ENCODE measurements at places on chromosomes 12 and 14. TPM values are rescaled to one million over a fixed set of nuclear protein-coding genes. Genes with fewer than 3 reads are reported as not detected.

The ARHGEF40 gene
- 7.7 TPM for total RNA-seq

The HOXC12 gene
- not detected for total RNA-seq

The SLC10A1 gene
- not detected for total RNA-seq

The RFLNA gene
- total RNA-seq: 0.24 TPM

The DCN gene
- total RNA-seq: not detected

The KRT6C gene
- not detected for total RNA-seq

The NEUROD4 gene
- total RNA-seq: not detected

The CCDC38 gene
- 0.12 TPM for total RNA-seq

The HOXC11 gene
- 0.70 TPM for total RNA-seq

The SERPINA10 gene
- total RNA-seq: not detected

The SLC25A21 gene
- total RNA-seq: 0.53 TPM

The CLEC4C gene
- total RNA-seq: not detected

The STON2 gene
- 2.6 TPM for total RNA-seq
